ENCODE measurements at places on chromosomes 5 and 9. TPM values are rescaled to one million over a fixed set of nuclear protein-coding genes. Genes with fewer than 3 reads are reported as not detected.
A peak's percentile ranks its signal among the peaks of the same experiment; 100 is the strongest.

Gene CYLC2
- total RNA-seq: not detected

Gene REEP2
- total RNA-seq: 14.2 TPM

Gene CKS2
- 54.9 TPM for total RNA-seq

Gene CLIC3
- 1.5 TPM for total RNA-seq

Gene OLFM1
- total RNA-seq: 2.0 TPM

Gene EQTN
- total RNA-seq: 1.4 TPM

Gene PTPN3
- 7.5 TPM for total RNA-seq

Gene CTXN3
- not detected for total RNA-seq

- no peak overlapping the region for H3K4me3 ChIP-seq
- H3K36me3 ChIP-seq: peaks cover 19% of the 10 kb centered on the region
- H3K27me3 ChIP-seq: no peaks in the 10 kb centered on the region
- H3K4me1 ChIP-seq: peaks cover 55% of the 10 kb centered on the region
- DNase-seq: peak; percentile 42
Measured at GRCh38 chr9:114207034-114207810, 51.9 kb downstream of the COL27A1 start.

- H3K27ac ChIP-seq: no peak overlapping the region
- no peaks in the 10 kb centered on the region for H3K27me3 ChIP-seq
- no peak overlapping the region for H3K4me3 ChIP-seq
- no peak for DNase-seq
- peaks cover 20% of the 10 kb centered on the region for H3K4me1 ChIP-seq
Measured at GRCh38 chr9:78982849-78983248, 588.9 kb upstream of the TLE4 start.

DNA sequence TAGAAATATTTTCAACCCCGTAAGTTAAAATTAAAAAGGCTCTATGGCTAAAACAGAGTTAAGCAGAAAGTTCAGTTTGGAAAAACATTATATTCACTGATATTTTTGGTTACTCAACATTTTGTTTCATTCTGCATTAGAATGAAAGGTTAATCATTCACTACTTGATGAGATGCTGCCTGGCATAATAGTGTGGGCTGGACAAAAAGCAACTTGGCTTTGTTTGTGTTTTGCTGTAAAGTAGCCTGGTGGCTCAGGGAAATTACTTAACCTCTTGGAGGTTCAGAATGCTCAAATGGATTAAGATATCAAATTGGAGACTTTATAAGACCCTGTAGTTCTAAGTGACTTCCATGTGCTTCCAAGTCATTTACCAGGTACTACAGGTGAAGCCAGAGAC is 367.4 kb upstream of the TRPC7 start:
- peaks cover 2% of the 10 kb centered on the region for H3K36me3 ChIP-seq
- H3K27ac ChIP-seq: peak overlapping the region; percentile 89
- no peaks in the 10 kb centered on the region for H3K27me3 ChIP-seq
- no peak for DNase-seq
- no peak overlapping the region for H3K4me3 ChIP-seq

DNA sequence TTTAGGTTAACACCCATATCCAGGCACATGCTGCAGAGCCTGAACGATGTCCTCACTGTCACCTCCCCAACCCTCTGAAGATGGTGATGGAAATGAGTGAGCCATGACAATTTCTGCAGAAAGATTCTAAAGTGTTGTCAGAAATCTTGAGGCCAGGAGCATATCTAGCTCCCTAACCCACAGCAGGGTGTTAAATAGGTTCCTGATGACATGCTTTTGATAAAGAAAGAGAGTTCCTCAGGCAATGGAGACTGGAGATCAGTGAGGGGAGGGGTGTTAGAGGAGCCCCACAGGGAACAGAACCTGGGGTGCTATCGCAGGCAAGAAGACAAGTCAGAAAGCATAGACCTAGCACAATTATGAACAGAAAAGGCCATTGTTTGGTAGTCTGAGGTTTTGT is 95.7 kb downstream of the ENC1 start:
- no peaks in the 10 kb centered on the region for H3K36me3 ChIP-seq
- H3K27ac ChIP-seq: no peak overlapping the region
- no peak overlapping the region for H3K4me3 ChIP-seq

DNA sequence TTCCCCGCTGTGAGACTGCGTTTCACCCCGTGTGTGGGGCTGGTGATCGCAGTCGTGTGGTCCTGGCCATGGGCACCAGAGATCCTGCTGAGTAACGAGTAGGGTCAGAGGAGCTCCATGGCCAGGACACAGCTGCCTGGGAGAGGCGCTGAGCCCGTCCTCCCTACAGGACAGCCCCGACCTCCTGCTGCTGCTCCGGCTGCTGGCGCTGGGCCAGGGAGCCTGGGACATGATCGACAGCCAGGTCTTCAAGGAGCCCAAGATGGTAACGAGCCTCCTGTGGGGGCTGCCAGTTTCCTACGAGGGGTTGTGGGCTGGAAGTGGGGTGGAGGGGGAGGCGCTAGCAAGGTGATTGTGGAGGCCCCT is 11.0 kb downstream of the NELFB start:
- H3K4me1 ChIP-seq: no peaks in the 10 kb centered on the region
- DNase-seq: no peak
- peaks cover 17% of the 10 kb centered on the region for H3K36me3 ChIP-seq
- no peaks in the 10 kb centered on the region for H3K27me3 ChIP-seq
- no peak overlapping the region for H3K27ac ChIP-seq

GRCh38 chr9:120478208-120478607 is 101.8 kb downstream of the CDK5RAP2 start:
- H3K36me3 ChIP-seq: peaks cover 15% of the 10 kb centered on the region
- H3K27me3 ChIP-seq: no peaks in the 10 kb centered on the region
- DNase-seq: no peak

GRCh38 chr5:76953551-76954382 is 922 bp downstream of the CRHBP start:
- H3K4me3 ChIP-seq: peak overlapping the region; percentile 68
- H3K27ac ChIP-seq: no peak overlapping the region
- peaks cover 44% of the 10 kb centered on the region for H3K27me3 ChIP-seq
- peaks cover 12% of the 10 kb centered on the region for H3K4me1 ChIP-seq
- no peaks in the 10 kb centered on the region for H3K36me3 ChIP-seq

DNA sequence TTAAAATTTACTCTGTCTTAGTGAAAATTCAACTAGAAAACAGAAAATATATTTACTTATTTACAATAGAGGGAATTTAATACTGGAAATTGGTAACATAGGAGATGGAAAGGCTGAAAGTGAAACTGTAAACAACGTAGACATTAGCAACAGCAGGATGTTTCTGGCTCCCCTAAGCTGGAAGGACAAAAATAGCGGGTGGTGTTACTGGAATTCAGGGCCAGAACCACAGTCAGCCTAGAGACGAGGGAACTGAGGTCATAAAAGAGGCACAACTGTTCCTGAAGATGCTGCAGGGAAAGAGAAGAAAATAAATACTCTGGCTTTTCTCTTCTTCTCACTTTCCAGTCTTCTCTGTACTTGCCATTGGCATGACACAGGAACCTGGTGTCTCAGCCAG is 80.4 kb upstream of the NIPBL start:
- no peak for DNase-seq
- H3K27me3 ChIP-seq: peaks cover 33% of the 10 kb centered on the region
- no peaks in the 10 kb centered on the region for H3K4me1 ChIP-seq
- H3K4me3 ChIP-seq: no peak overlapping the region
- no peak overlapping the region for H3K27ac ChIP-seq

- peaks cover 40% of the 10 kb centered on the region for H3K4me1 ChIP-seq
- H3K36me3 ChIP-seq: peaks cover 20% of the 10 kb centered on the region
- H3K4me3 ChIP-seq: no peak overlapping the region
- no peak for DNase-seq
Measured at GRCh38 chr9:114590328-114590727, 2.8 kb downstream of the ATP6V1G1 start.

- no peak overlapping the region for H3K4me3 ChIP-seq
- H3K27ac ChIP-seq: no peak overlapping the region
- H3K4me1 ChIP-seq: peaks cover 2% of the 10 kb centered on the region
- H3K27me3 ChIP-seq: no peaks in the 10 kb centered on the region
- DNase-seq: no peak
Measured at GRCh38 chr5:120413686-120414085, 50.4 kb upstream of the PRR16 start.

DNA sequence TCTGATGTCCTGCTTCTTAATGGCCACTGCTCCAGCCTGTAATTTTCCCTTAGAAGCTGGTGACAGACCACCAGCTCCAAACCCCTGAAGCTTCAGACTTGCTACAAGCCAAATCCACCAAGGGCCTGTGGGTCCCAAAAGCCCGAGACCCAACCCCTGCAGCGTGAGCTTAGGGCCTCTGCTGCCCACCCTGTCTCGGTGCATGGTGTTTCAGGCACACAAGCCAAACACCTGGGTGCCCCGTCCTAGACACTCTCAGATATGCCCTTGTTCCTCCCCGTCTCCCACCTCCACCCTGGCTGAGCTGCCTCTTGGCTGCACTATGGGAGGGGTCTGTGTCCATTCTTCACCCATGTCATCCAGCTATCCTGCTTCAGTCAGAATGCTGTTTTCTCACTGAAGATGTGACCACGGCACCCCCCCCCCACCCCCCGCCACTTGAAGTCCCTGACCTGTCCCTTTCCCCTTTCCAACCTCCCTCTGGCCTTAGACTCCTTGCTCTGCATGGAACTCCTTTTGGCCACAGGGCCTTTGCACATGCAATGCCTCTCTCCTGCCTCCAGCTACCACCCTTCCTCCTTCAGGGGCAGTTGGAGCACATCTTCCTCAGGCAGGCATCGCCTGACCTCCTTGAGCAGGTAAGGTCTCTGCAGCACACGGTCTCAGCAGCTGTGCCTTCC is 55.8 kb downstream of the ZNF354C start:
- peak; percentile 17 for DNase-seq
- peaks cover 15% of the 10 kb centered on the region for H3K36me3 ChIP-seq
- no peaks in the 10 kb centered on the region for H3K27me3 ChIP-seq
- no peak overlapping the region for H3K27ac ChIP-seq

GRCh38 chr9:94277885-94278536 is 18.9 kb downstream of the ZNF169 start:
- peaks cover 64% of the 10 kb centered on the region for H3K36me3 ChIP-seq
- H3K4me3 ChIP-seq: no peak overlapping the region
- DNase-seq: no peak

- no peak for DNase-seq
- no peaks in the 10 kb centered on the region for H3K36me3 ChIP-seq
- peaks cover 32% of the 10 kb centered on the region for H3K27me3 ChIP-seq
- H3K27ac ChIP-seq: no peak overlapping the region
- H3K4me3 ChIP-seq: no peak overlapping the region
- H3K4me1 ChIP-seq: no peaks in the 10 kb centered on the region
Measured at GRCh38 chr9:135413086-135413375, 66.6 kb upstream of the PPP1R26 start.

GRCh38 chr9:112104901-112105300 is 70.2 kb downstream of the SUSD1 start:
- no peak overlapping the region for H3K27ac ChIP-seq
- H3K4me1 ChIP-seq: peaks cover 5% of the 10 kb centered on the region
- peaks cover 13% of the 10 kb centered on the region for H3K36me3 ChIP-seq
- no peaks in the 10 kb centered on the region for H3K27me3 ChIP-seq
- no peak overlapping the region for H3K4me3 ChIP-seq
